Cardiac septum (tissue), 1 donor: ENCODE measurements at places on chromosomes 1 and 21.
A peak's percentile ranks its signal among the peaks of the same experiment; 100 is the strongest.

DNA sequence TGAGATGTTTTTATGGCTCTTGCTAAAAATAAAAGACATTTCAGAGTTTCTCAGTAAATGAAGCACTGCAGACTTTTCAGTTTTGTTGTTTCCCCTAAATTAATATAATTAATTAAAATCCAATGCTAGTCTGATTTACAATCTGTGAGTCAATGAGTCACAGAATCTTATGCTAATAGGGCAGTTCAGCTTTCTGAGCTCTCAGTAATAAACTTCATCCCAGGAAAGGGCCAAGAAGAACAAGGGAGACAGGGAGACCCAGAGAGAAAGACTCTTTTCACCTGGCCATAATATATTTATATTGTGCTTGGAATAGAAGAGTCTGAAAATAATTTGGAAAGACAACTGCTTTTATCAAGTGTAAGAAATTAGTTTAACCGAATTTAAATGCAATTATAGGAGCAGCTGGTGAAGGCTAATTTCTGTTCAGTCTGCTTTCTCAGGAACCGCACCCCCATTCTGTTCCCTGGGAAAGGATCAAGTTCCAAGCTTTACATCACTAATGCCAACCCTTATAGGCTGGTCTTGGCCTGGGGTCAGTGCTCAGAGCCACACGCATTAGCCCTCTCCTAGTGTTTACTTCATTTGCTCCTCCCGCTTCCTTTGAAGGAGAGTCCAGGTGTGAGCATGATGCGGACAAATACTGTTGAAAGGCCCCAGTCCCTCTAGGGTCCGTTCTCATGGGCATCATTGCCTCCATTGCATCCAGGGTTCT is 145.6 kb downstream of the ZBTB18 start:
- no peak for DNase-seq

GRCh38 chr1:171743081-171743870 is 1.4 kb upstream of the VAMP4 start:
- DNase-seq = no peak

DNA sequence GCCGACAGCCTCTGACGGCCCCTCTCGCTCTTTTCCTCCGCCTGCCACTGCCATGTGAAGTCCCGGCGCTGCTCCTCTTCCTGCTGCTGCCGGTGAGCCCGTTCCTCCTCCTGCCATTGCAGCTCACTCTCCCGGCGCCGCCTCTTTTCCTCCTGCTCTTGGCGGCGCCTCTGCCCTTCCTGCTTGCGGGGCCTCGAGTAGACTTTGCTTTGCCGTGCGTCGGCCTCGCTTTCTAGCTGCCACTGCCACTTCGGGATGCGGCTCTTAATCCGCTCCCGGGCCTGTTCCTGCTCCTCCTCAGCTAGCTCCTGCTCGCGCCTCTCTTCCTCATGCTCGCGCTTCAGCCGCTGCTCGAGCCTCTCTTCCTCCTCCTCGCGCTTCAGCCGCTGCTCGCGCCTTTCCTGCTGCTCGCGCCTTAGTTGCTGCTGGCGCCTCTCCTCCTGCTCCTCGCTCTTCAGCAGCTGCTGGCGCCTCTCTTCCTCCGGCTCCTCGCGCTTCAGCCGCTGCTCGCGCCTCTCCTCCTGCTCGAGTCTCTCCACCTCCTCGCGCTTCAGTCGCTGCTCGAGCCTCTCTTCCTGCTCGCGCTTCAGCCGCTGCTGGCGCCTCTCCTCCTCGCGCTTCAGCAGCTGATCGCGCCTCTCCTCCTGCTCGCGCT is 4.3 kb downstream of the TCHH start:
- no peak for DNase-seq

DNA sequence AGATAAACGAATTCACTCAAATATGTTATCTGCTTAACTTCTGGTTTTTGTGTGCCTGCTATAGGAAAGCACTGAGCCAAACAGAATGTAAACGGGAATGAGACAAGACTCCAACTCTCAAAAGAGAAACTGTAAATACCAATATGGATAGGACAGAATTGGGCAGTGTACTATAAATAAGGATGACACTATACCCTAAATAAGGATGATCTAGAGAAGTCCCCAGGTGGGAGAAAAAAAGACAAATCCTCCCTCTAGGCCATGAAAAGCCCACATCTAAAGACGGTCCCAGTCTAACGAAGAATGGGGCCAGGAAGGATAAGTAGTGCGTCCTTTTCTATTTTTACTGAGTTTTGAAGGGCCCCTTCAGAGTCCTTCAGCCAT is 1.5 kb upstream of the GABPB2 start:
- DNase-seq = no peak

DNA sequence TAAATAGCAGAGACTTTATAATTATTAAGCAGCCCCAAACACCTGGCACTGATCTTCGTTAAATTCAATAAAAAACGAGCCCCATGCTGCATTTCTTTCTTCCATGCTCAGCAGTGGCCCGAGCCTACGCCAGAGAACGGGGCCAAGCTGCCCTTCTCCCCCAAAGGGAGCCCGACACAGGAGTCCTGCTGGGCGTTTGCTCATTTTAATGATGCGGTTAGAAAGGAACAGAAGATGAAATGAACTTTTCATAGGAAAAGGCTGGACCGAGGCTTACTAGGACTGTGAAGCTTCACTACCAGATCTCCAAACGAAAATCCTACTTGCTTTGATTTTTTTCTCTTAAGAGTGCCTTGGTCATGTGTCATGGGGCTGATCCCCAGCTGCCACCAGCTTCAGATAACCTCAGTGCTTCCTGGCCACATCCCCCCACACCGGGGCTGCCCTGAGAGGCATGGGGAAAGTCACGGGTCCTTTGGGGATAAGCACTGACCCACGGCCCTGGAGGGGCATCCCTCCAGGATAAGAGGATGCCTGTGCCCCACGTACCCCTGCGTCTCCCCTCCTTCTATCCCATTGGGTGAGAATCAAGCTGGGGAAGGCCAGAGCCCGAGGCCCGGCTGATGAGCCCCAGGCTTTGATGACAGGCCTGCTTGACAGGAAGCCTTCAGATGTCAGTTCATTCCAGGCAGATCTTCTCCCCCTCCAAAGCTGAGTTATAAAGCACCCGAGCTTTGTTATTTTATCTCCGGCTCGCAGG is 34.2 kb downstream of the PGBD5 start:
- peak; percentile 57 for DNase-seq

- no peak for DNase-seq
These were observed 43.6 kb downstream of the CYYR1 start for GRCh38 chr21:26529526-26529925.

- DNase-seq = no peak
These were observed 33.3 kb downstream of the DNTTIP2 start for GRCh38 chr1:93845538-93846205.

GRCh38 chr1:224763126-224763775 is 147.1 kb downstream of the CNIH3 start:
- DNase-seq = no peak

DNA sequence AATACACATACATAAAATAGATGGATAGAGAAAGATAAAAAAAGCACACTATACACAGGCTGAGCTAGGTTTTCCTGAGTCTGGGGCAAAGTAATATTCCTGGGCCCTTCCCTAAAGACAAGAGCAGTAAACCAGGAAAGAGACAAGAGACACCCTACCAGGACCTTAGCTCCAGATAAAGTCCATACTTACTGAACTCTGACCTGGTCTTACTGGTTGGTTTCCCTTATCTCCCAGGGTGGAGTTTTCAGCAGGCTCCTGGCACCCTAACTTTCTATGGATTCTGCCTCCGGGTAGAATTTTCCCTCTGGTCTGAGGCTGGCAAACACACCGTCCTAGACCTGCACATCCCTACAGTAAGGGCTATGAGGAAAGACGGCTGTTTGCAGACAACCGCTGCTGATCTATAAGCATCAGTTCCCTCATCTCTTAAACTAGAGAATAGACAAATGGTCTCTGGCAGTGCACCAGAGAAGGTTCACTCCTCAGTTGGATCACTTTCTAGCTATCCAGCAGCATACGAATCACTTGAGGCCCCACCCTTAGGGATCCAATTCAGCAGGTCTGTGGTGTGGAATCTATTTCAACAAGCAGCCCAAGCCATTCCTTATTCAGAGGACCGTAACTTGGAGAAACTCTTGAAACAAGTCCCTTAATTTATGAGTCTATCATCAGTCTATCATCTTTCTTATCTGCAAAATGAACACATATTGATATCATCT is 52.0 kb downstream of the ARHGEF11 start:
- no peak for DNase-seq
